Astrocyte of the spinal cord (primary cell): ENCODE measurements at places on chromosomes 11 and 22.
A peak's percentile ranks its signal among the peaks of the same experiment; 100 is the strongest.

- DNase-seq: peak; percentile 70
These were observed 65.9 kb downstream of the ADAMTS15 start for GRCh38 chr11:130514316-130514715.

GRCh38 chr22:46965555-46966494 lies 203.4 kb downstream of the TBC1D22A start:
- no peak for DNase-seq

GRCh38 chr22:30444632-30445437 lies 19.3 kb downstream of the MTFP1 start:
- DNase-seq: peak; percentile 50

- DNase-seq: no peak
These were observed 121.7 kb downstream of the FEZ1 start for GRCh38 chr11:125374398-125374797.

- no peak for DNase-seq
These were observed 17.6 kb upstream of the TMA7B start for GRCh38 chr22:39942439-39943230.
